Caco-2 (cell line): ENCODE measurements at places on chromosomes 6 and 20.

- peak; percentile 64 for DNase-seq
Observed at GRCh38 chr6:84172574-84172973, 54.9 kb downstream of the CEP162 start.

- peak; percentile 35 for DNase-seq
Observed at GRCh38 chr6:6057442-6058053, 50.8 kb upstream of the NRN1 start.

DNA sequence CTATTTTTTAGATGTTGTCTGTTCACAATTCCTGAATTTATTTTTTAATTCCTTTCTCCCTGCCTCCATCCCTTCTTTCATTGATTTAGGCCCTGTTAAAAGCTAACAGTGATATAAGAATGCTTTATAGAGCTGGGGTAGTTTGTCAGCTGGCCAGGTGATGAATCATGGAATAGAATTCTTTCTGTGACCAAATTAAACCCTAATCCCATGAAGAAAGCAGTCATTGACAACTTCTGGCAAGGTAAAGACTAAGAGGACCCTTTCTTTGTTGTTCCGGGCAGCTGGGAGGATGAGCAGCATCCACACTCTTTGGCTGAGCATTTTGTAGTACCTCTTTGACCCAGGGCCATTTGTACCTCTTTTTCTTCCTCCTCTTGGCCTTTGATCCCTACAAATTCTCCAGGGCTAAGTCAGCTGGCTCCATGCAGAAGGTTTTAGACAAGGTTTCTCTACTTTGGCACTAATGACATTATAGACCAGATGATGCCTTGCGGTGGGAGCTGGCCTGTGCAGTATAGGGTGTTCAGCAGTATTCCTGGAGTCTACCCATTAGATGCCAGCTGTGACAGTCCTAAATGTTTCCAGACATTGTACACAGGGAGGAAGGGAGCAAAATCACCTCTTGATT lies 102.9 kb downstream of the SLX4IP start:
- DNase-seq, result no peak

GRCh38 chr6:27814665-27815424 lies 97.4 kb downstream of the OR2B2 start:
- peak; percentile 92 for DNase-seq

DNA sequence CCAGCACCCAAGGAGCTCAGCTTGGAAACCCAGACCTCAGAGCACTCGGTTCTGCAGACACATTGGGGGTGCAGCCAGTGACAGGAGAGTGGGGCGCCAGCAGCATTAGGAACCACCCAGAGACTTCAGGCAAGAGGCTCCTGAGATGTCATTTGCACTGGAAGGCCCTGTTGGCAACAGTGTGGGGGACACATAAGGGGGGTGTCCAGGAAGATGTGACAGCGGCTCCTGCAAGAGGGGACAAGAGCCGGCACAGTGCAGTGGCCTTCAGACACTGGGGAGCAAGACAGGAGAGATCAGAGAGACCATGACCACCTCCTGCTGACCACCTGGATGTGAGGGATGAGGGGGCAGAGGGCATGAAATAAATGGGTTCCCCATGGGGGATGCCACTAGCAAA lies 207.1 kb upstream of the SNX9 start:
- DNase-seq, result no peak

DNA sequence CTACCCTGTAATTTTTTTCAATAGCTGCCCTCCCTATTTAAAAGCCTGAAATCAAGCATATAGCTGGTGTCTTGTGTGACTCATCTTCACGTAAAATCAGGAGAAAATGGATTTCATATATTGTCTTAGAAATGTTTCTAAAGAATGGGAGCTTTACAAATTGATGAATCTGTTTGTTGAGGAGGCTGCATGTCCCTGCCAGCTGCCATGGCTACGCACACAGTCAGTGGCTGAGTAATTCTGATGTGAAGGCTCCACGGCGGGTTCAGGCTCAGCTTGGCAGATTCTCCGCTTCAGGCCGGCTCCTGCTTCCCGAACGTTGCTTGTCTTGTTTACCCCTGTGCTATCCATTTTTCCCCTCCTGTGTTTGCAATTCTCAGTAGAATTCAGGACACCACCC lies 82.8 kb downstream of the CCDC170 start:
- no peak for DNase-seq

DNA sequence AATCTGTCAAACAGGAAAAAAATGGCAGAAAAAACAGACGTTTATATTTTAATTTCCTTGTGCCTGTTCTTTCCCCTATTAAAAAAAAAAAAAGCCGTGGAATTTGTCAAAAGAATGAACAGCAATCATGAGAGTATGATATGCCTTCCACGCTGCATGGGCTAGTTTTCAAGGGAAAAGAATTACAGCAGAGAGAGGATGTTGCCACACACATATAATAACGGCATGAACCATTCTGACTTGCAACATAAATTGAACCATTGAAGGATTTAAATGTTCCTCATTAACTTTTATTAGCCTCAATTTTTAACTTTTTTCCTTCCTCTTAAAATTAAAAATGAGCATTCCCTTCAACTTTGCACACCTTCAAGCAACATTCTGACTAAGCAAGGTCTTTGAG lies 301.8 kb downstream of the FOXC1 start:
- no peak for DNase-seq

DNA sequence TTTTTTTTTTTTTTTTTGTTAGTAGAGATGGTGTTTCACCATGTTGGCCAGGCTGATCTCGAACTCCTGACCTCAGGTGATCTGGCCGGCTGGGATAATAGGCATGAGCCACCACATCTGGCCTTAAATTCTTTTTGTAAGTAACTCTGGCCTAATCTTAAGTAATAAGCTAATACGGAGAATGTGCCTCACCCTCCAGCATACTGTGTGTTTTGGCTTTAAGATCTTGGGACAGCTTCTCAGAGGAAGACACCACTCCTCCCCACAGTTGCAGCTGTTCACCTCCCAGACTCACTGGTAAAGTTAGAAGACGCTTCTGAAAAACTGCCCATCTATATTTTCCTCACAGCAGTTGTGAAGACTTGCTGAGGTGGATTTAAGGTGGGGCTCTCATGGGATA lies 120.8 kb downstream of the CCDC170 start:
- no peak for DNase-seq

DNA sequence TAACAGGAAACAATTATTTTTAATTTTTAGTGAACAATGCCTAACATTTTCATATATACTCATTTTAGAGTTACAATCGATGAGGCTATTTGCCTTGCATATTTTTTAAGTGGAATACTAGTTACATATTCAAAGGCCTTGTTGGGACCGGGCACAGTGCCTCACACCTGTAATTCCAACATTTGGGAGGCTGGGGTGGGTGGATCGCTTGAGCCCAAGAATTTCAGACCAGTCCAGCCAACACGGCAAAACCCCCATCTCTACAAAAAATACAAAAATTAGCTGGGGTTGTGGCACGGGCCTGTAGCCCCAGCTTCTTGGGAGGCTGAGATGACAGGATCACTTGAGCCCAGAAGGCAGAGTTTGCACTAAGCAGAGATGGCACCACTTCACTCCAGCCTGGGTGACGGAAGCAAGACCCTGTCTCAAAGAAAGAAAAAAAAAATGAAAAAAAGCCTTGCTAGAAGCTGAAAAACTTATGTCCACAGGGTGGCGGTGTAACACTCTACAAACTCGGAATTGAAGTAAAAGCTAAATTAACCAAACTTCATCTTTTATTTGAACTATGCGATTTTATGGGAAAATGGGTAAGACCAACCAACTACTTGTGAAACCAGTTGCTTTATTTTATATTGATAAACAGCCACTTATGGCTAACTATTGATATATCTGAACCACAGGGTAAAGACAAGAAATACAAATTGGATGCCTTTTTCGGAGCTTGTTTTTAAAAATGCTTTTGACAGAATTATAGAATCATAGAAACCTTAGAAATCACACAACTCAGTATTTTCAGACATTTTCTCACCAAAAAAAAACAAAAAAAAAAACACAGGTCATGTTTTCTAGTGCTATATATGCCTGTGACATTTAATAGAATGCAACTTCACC lies 24.1 kb upstream of the ROS1 start:
- DNase-seq, result peak; percentile 44

GRCh38 chr6:133973109-133973971 lies 20.3 kb downstream of the TBPL1 start:
- DNase-seq, result no peak

- no peak for DNase-seq
Observed at GRCh38 chr20:47174456-47175243, 181.8 kb downstream of the ZMYND8 start.

DNA sequence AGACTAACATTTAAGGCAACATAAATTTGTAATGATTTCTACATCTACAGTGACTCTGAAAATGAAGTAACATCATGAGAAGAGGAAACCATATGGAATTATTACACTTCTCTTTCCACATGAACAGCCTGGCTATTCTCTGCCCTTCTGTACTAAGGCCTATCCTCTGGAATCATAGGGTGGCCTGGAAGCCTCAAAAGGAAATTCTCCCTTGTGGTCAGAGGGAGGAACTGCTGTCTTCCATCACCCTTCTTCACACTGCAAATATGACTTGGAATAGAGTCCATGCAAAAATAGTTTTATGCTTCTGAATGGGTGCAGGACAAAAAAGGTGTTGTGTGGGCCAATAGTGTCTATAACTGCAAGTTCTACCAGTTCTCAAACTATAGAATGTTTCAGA lies 44.6 kb upstream of the SH3BGRL2 start:
- DNase-seq, result peak; percentile 53

DNA sequence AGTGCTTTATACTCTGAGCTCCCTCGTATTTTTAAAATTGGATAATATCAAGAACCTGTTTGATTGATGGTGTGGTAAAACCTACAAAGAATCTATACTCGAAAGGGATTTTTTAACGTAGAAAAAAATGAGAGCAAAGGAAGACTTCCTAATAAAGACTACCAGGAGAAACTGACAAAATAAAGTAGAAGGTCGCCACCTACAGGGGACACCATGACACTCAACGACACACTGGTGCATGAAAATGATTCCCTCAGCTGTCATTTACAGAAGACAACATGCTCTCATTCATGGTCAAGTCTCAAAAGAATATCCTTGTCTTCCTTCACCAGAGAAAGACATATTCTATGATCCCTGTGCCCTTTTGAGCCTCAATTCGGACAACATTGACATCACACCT lies 10.1 kb upstream of the NHSL1 start:
- peak; percentile 47 for DNase-seq

DNA sequence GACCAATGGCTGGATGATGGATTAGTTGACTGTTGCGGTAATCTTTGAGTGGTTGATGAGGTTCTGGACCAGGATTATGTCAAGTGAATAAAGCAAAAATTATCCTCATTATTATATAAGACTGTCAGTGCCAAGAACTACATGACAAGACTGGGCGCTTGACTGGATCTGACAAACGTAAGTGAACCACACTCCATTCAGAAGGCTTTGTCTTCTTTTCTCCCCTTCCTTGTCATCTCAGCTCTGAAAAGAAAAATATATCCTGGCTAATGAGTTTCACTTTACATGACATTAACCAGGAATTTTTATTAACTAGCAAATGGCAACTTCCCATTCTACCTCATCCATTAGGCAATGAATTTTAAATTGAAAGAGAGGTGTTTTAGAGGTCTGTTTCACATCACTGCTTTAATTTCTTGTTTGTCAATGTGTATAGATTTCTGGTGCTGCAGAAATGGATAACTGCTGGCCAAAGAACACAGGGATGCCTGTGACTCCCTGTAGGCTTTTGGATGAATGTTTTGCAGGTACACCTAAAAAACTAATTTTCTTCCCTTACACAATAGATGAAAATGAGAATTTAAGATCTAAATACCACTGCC lies 150.1 kb downstream of the ELOVL4 start:
- no peak for DNase-seq

GRCh38 chr20:10646886-10647420 lies 26.8 kb downstream of the JAG1 start:
- no peak for DNase-seq

GRCh38 chr20:47860049-47860830 lies 75.0 kb upstream of the SULF2 start:
- DNase-seq, result no peak

GRCh38 chr6:154112181-154112809 lies 73.3 kb downstream of the OPRM1 start:
- no peak for DNase-seq

DNA sequence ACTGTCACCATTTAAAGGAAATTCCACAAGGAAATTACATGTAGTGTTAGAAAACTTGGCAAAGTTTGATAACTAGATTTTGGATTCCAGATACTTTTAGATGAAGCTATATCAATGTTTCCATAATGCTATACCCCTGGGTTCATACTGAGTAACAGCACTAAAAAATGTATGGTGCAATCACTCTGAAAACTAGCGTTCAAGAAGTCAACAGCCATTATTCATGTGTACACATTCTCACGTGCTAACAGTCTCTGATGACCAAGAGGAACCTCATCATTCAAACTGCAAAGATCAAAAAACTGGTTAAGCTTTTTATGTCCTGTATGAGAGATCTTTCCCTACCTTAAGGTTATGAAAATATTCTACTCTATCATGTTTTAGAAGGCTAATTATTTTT lies 197.6 kb downstream of the GMDS start:
- no peak for DNase-seq

- no peak for DNase-seq
Observed at GRCh38 chr6:146943664-146944063, 260.6 kb upstream of the STXBP5 start.

GRCh38 chr6:125882243-125882642 lies 74.3 kb upstream of the HINT3 start:
- DNase-seq, result no peak

GRCh38 chr6:37293426-37293825 lies 35.5 kb upstream of the TMEM217 start:
- no peak for DNase-seq

- no peak for DNase-seq
Observed at GRCh38 chr20:37922016-37922415, 19.1 kb downstream of the VSTM2L start.

DNA sequence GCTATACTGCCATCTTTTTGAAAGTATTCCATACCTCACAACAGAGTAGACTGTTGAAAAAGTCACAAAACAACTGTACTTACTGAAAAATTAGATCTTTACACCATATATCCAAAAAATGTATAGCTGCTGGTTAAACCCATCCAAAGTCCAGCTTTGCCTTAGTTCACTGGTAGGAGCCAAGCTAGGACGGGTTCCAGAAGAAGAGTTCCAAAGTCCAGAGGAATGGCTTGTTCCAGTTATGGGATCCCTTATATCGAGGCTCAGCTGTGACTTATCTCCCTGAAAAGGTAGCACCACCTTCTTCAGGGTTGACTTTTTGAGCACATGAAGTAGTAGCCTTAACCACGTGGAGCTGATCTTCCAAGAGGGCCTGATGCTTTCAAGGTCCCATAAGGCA lies 236.3 kb upstream of the FLRT3 start:
- no peak for DNase-seq

- DNase-seq, result no peak
Observed at GRCh38 chr20:41183831-41184230, 46.5 kb downstream of the PLCG1 start.

DNA sequence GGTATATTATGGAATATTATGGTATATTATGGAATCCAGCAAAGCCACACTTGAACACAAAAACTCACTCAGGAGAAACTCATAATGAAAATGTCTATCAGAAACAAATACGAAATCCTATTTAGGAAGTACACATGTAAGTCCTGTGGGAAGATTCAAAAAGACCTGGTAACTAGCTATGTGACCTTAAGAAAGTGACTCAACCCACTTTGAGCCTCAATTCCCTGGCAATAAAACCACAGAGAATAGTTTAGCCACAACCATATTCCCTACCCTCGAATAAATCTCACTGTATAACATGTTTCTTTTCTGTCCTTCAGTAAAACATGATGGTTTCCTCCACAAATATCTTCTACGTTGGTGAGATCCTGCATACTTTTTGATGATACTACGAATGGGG lies 56.4 kb downstream of the ZMYND8 start:
- no peak for DNase-seq
